ENCODE measurements at places on chromosomes 3 and 15.
A peak's percentile ranks its signal among the peaks of the same experiment; 100 is the strongest.

DNA sequence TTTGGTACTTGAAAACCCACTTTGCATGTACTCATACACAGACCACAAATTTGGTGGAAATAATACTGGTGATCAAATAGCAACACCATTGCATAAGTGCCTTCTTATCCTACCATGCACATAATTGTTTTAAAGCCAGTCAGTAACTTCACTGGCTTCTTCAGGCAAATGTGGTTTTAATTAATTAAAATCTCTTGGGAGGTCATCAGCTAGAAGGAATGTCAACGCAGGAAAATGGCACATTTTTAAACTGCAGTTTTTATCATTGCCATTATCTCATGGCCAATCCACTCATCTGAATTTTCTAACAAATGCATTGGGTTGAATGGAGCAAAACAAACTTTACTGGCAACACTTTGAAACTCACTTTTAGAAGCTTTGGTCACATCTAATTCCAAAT, 105.7 kb upstream of the ZPLD1 start:
- no peak for DNase-seq

DNA sequence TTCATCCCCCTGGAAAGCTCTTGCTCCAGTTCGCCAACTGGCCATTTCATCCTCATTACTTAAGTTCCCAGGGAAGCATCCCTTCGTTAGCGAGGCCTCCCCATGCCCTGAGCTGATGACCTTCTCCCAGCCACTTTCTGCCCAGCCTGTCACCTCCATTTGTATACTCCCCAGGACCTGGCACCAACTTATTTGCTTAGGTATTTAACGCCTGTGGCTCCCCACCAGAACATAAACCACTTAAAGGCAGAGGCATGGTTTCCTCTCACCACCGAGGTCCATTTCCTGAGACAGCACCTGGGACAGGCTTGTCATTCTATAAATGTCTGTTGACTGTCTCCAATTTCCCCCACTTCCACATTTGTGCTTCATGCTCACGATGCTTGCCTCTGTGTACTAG, 189.0 kb downstream of the ZNF621 start:
- DNase-seq, result no peak

DNA sequence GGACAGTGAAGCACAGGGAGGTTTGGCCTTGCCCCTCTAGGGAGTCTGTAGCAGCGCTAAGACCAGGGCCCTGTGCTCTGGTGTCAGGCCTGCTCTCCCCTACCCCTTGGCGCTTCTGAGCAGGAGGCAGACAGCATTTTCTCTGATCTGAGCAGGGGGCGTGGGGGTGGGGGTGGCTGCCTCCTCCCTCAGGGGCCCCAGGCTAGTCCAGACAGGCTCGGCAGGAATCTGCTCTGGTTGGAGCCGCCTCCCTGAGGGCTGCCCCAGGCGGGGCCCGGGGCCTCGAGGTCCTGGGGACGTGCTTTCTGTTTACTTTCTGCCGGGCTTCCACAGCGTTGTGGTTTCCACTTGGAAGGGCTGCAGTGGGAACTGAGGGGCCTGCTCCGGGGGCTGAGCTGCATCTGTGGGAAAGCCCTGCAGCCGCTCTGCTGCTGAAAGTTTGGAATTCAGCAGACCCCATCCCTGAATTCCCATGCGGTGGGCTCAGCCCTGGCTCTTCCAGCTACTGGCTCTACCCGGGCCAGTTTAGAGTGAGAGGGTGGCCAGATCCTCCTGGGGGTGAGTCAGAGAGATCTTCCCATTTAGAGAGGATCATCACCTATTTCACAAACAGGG, 105.4 kb downstream of the LINGO1 start:
- DNase-seq, result no peak

GRCh38 chr3:32237670-32238452, 619 bp upstream of the CMTM8 start:
- DNase-seq, result peak; percentile 55

DNA sequence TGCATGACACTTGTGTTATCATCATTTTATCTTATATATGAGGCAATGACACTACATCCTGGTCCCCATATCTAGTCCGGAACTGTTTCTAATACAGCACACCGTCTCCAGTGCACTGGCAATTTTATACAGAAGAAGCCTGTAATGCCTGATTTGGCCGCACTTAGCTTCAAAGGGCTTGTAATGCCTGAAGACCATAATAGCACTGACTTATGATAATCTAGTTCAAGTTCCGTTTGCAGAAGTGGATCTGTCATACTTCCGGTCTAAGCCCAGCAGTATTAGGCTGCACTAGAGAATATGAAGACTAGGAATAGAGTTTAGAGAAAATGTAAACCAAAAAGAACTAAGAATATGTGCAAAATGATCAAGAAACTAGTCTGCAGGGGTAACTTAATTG, 1.3 kb downstream of the BNIP2 start:
- DNase-seq, result no peak

GRCh38 chr15:39460748-39461147, 120.1 kb upstream of the THBS1 start:
- no peak for DNase-seq

DNA sequence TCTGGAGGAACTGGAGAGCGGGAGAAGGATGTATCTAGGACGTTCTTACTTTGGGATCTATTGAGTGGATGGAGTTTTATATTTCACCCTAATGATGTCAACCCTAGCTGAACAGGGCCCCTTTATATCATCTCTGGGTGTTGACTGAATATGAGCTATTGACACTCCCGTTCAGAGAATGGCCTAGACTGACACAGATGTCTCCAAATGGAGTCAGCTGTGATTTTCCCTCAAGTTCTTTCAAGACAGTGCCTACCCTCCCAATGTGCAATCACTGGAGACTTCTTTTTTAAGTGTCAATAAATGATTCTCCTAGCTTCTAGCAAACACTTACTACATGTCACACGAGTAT, 63.8 kb downstream of the FRMD4B start:
- no peak for DNase-seq

- no peak for DNase-seq
Observed at GRCh38 chr3:167487556-167487955, 13.7 kb upstream of the SERPINI2 start.

DNA sequence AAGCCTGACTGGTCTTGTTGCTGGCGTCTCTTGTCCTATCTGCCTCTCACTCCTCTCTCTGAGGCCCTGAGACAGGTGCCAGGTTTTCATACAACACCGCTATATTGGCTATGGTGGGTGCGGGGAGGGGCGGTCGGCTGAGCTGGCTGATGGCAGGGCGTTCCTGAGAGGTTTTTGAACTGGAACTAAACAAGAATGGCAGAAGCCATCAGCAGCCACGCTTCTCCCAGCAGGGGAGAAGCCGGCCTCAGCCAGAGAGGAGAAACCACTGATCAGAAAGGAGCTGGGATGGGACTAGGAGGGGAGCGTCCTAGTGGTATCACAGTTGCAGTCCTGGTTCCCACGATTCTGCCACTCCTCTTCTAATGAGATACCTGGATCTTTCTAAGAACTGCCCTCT, 89.9 kb upstream of the PRR23E start:
- DNase-seq, result no peak

GRCh38 chr15:85282504-85283115, 97.8 kb upstream of the AKAP13 start:
- no peak for DNase-seq

DNA sequence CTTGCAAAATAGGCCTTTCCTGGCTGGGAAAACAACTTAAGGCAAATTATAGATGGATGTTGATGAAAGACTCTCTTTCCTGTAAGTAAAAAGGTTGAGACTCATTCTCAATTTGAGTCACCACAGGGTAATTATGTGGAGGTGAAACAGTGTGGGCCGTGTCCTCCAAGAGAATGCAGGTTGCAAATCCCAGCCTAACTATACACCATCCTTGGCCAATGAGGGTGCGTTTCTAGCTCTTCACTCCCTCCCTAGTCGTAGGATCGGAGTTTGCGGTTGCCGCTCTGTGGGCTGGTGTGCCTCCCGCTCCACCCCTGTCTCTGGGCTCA, 259.9 kb downstream of the PLCL2 start:
- DNase-seq, result no peak

DNA sequence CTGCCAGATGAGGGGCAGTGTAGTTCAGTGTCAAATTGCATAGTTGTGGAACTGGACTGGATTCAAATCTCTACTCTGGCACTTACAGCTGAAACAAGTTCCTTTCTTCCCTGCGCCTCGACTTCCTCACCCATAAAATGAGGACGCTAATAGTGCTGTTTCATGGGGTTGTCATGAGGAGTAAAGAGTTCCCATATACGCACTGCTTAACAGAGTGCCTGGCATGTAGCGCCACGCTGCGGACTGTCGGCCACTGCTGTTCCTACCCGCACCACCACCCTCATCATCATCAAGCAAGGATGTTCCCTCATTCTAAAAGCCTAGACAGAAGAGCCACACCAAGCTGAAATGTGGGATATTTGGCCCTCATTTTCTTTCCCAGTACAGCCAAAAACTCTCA, 91.9 kb downstream of the CHDH start:
- DNase-seq, result no peak

DNA sequence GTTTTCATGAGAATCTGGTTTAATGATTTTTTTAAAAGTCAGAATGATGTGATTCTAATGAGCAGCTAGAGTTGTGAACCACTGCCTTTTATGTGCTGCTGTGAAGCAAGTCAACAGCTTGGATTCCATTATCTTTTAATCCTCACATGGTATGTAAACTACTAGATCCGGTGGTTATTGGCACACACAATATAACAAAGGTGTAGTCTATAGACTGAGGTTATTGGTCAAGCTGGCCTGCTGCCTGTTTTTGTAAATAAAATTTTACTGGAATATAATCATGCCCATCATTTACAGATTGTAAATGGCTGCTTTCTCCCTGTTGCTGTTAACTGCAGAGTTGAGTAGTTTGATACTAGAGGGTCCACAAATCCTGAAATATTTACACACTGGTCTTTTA, 103.1 kb downstream of the OTOL1 start:
- no peak for DNase-seq

GRCh38 chr3:63774781-63775180, 44.3 kb upstream of the C3orf49 start:
- DNase-seq, result no peak
